NCI-H1092 (cell line): ENCODE measurements at places on chromosomes 2 and 18.

DNA sequence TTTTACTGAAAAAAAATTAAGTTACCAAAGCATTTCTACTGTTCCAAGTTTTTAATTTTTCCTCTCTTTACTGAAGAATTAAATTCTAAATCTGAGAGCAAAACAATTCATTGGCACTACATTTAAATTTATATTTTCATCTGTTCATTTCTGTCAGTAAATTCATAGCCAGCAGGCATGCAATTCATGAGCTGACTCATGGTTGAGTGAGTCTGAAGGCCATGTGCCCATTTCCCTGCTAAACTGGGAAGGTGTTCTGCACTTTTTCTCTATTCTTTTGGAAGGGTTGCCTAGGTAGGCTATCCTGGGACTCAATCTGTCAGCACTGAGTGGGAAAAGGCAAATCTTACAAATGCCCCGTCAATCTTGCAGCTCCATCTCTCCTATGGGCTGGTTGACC lies 88.7 kb downstream of the KLHL14 start:
- DNase-seq: no peak

DNA sequence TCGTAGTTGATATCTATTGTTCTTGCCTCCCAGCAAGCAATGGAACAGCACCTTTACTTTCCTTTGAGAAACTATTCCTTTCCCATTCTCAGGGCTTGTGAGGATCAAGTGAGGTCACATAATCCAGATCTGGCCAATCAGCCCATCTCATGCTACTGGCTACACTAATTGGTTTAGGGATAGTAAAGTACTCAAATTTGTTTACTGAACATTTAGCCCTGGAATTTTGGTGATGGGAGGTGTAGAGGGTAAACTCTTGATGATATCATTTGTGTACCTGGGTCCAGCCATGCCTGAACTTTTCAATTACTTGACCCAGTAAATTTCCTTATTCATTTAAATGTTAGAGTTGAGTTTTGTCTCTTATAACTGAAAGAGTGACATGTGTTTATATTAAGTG lies 195.8 kb upstream of the TNP1 start:
- DNase-seq: no peak

DNA sequence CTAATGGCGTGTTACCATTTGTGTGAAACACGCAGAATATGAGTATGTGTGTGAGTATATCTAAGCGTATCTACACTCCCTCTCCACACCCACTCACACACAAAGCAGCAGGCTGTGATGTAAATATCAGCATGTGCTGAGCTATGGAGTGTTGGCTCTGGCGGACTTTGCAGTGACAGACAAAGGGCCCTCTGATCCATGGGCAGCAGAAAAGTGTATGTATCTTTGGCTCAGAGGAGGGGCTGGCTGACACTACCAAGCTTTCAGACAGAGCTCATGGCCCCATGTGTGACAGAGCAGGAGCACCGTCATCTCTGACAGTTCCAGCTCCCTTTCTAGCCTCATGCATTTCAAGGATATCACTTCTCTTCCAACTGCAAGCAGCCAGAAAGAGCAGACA lies 57.2 kb upstream of the ASB18 start:
- DNase-seq: no peak

GRCh38 chr2:33421820-33422219 lies 54.6 kb upstream of the RASGRP3 start:
- DNase-seq: no peak
